ENCODE measurements at places on chromosomes 16 and 17.

GRCh38 chr17:66805567-66805966, 29.4 kb upstream of the CACNG5 start:
- DNase-seq = no peak

DNA sequence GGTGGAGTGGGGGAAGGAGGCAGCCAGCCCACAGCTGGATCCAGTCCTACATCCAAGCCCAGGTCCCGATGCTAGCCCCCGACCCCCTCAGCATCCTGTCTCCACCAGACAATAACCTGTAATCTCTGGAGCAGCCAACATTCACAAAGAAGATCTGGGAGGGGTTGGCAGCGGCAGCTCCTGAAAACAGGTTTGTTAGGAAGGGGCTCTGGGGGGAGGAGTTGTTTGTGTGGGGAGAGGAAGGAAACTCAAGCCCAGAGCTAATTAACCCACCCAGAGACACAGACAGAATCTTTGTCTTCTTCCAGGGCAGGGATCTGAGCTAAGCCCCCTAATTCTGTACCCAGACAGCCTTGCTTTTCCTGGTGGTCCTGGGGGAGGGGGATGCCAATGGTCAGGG, 4.6 kb upstream of the C17orf113 start:
- no peak for DNase-seq

- DNase-seq = no peak
These were observed 48.3 kb upstream of the C17orf78 start for GRCh38 chr17:37327341-37328090.

- no peak for DNase-seq
These were observed 467.1 kb downstream of the WWOX start for GRCh38 chr16:78566397-78567073.

DNA sequence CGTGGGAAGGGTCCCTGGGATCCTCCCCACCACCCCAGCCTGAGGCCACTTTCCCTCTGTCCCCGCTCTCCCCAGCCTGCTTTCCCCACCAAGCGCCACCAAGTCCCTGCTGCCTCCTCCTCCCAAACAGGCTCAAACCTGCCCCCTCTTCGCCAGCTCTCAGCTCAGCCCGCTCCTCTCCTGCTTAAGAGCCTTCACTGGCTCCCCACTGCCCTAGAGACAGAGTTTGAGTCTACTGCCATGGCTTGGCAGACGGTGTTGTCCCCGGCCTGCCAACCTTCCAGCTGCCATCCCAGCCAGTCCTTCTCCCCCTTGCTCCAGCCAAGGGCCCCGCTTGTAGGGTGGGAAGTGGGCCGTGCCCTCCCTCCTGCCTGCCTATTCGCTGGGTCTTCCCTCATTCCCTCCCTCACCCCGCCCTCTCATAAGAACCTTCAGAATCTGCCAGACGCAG, 11.1 kb downstream of the IL4R start:
- DNase-seq = peak; percentile 68

DNA sequence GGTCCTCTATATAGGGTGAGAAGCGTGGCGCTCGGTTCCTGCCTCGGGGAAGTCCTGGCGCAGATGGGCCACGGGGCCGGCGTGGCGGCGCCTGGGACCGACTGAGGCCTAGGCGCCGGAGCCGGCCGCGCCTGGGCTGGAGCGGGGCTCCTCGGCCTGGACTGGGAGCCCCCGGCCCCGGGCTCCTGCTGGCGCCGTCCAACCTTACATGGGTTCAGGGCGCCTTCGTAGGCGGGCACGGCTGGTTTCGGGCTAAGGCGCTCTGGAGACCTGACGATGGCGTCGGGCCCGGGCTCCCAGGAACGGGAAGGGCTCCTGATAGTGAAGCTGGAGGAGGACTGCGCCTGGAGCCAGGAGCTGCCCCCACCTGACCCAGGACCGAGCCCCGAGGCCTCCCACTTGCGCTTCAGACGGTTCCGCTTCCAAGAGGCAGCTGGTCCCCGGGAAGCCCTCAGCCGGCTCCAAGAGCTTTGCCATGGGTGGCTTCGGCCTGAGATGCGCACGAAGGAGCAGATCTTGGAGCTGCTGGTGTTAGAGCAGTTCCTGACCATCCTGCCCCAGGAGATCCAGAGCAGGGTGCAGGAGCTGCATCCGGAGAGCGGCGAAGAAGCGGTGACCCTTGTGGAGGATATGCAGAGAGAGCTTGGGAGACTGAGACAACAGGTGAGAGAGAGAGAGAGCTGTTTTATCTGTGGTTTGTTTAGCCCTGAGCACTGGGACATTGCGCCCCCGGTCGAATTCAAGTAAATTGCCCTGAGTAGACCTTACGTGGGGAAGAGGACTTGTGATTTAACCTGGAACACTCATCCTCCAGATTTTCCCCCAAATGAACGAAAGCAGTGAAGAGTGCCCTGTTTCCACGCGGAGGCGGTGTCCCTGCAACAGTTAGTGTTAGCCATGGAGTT, 504 bp downstream of the ZNF263 start:
- peak; percentile 42 for DNase-seq

GRCh38 chr17:79835953-79836509, 3.2 kb downstream of the CBX4 start:
- no peak for DNase-seq

GRCh38 chr17:11981862-11982261, 15.4 kb downstream of the ZNF18 start:
- no peak for DNase-seq

- DNase-seq = no peak
These were observed 47.6 kb downstream of the NLRC5 start for GRCh38 chr16:57036945-57037344.

DNA sequence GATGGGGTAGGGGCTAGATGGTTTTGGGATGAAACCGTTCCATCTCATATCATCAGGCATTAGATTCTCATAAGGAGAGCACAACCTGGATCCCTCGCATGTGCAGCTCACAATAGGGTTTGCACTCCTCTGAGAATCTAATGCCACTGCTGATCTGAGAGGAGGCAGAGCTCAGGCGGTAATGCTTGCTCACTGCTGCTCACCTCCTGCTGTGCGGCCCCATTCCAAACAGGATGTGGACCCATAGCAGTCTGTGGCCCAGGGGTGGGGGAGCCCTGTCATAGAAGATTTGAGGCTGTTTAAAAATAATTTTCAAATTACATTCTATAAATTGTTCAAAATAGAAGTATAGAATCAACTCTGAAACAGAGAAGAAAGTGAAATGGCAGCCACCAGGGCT, 50.8 kb downstream of the PHKB start:
- DNase-seq = no peak

DNA sequence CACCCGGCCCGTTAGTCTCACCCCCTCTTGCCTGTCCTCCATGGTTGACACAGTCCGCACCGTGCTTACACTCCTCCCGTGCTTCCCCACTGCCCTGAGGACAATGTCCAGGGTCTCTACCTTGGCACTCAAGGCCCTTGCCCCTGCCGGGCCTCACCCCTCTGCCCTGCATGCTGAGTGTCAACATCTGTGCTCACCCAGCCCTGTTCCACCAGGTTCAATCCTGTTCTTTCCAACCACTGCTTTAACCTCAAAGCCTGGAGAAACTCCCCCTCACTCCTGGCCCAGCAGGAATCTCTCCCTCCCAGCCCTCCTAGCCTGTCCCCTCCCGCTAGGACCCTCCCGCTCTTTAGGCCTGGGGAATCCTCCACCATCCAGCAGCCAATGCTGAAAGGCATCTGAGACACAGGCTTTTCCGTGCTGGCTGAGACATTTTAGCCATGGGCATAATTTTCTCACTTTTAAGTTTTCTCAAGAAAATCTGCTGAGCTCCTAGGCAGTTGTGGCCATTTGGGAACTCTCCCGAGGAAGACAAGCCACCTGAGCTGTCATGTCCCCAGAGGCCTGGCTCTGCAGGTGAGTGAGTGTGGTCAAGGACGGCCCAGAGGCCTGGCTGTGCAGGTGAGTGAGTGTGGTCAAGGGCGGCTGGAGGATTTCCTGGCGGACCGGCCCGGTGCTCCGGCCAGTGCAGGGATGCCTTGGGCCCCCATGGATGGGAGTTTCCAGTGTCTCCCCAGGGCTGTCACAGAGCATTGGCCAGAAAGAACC, 10.8 kb upstream of the P2RX1 start:
- no peak for DNase-seq

- DNase-seq = no peak
These were observed 2.3 kb downstream of the IL17C start for GRCh38 chr16:88640498-88641247.

DNA sequence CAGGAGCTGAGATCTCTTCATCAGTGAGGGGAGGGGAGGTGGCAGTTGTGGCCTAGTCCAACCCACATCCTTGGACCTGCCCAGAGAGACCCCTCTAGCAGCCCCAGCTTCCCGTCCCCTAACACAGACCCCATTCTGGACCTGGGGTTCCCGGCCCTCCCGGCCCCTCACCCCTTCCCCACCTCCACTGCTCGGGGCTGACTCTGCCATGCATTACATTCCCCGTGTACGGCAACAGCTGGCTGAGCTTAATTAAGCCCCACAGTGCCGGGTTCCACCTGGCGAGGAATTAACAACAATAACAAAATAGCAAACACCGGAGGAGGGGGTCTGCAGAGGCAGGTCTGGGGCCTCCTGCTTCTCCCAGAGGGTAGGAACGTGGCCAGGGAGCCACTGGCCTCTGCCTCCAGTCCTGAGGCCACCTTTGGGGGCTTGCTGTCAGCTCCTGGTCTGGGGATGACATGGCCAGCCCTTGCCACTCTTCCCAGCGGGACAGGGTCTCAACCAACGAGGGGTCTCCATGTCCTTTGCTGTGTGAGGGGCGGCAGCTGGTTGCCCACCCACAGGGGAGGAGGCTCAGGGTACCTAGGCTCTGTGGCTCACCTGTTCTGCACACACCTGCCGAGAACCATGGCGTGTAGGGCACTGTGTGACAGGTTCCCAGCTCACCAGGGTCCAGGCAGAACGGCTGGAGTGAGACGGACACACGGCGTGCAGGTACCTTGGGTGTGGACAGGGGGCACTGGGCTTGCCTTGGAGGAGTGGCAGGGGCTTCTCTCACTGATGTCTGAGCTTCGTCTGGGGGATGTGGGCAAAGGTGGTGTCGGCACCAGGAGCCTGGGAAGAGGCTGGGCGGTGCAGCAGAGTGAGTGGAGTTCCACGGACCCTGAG, 46.9 kb upstream of the CBFA2T3 start:
- no peak for DNase-seq

DNA sequence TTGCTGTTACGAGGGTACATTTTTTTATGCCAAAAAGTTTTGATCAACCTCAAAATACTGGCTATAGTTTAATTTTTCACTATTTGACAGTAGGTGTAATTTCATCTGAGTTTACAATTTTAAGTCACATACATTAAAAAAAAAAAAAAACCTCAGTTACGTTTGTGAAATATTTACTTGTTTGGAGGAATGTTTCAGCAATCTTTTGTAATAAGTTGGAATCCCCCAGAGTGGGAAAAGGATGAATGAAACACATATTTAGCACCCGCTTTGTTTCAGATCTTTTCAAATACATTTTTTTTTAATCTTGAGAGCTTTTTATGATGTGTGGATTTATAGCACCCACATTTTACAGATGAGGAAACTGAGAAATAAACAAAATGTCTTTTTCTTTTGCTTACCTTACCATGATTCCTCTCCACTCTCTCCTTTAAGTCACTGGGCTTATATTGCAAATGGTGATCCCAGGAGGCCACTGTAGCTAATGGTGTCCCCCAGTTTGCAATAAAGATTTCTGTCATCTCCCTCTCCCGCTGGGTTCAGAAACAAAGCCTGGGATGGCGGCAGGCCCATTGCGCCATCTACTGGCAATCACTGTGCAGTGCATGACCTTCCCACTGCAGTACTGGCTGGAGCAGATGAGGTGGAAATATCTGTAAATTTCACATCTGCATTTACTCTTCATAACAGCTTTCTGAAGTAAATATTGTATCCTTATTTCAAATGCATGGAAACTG, 27.7 kb downstream of the TBC1D3B start:
- peak; percentile 75 for DNase-seq

DNA sequence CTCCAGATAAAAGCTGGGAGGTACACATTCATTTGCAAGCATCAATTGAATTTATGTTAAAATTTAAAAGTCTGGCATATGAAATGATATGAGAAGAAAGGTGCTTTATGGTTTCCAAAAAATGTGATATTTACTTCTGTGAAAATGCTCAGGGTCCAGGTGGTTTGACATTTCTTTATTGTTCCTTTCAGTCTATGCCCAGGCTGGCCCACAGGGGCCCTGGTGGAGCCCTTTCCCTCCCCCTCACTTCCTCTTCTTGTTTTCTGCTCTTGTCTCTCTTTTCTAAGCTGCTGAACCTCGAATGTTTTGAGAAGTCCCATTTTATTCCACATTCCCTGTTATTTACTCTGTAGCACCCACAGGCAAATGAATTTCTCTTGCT, 127.8 kb downstream of the HS3ST3B1 start:
- DNase-seq = no peak

DNA sequence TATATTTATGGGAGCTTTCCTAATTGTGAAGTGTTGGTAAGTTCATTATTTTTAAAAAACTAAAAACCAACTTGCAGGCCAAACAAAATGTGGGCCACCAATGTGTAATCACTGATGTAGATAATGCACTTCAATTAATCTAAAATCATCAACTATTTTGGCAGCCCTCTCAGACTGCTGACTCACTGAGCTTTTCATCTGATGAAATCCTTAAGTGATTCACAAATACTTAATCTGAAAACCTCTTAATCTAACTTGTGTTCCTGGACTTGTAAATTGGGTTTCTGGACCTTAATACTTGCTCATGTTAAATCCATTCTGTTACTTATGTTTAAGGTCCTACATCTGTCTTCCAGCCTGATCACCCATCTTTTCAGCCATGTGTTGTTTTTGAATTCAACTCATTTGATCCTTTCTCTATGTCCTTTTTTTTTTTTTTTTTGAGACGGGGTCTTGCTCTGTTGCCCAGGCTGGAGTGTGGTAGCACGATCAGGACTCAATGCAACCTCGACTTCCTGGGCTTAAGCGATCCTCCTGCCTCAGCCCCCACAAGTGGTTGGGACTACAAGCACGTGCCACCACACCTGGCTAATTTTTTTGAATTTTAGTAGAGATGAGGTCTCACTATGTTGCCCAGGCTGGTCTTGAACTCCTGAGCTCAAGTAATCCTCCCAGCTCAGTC, 39.0 kb downstream of the PRKCB start:
- DNase-seq = no peak

GRCh38 chr17:47742319-47743181, 9.5 kb downstream of the TBX21 start:
- DNase-seq = no peak

GRCh38 chr16:83937922-83938885, 14.8 kb upstream of the OSGIN1 start:
- DNase-seq = no peak

- DNase-seq = no peak
These were observed 15.8 kb upstream of the IGFALS start for GRCh38 chr16:1809281-1809801.

DNA sequence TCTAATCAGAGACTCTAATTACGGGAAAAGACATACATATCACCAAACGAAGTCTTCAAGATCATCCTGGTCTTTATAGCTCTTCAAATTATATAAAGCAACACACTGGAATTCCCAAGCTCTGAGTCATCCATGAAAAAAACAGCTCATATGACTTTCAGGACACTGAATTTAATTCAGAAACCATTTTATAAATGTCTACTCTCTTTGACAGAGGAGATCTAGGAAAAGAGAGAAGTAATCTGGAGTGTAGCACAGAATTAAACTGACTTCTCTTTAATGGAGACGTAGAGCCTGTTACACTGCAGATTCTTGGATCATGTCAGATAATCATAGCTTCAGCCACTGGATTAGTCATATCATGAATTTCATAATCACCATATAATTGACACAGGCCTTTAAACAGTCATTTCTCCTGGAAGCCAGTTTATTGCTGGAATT, 86.8 kb upstream of the WSB1 start:
- DNase-seq = no peak

Measured in femur (tissue), 1 donor.